Right atrium auricular region (tissue), 2 donors: ENCODE measurements at places on chromosomes 1 and 21.

DNA sequence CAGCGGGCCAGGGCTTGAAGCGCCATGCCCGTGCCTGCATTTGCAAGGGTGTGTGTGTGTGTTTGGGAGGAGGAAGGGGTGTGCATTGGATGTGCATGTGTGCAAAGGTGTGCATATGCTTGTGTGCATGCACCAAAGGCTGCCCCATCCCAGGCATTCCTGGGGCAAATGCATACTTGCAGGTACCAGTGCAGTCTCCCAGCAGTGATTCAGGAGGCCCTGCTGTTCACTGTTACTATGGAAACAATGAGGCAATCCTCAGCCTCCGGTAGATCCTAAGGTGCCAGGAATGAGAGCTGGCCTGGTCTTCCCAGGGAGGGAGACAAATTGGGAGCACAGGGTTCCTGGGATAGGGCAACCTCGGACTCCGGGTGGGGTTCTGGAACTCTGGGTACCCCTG is 7.5 kb upstream of the FNDC5 start:
- no peak for DNase-seq

- no peak for DNase-seq
Observed at GRCh38 chr1:196515904-196516303, 92.3 kb downstream of the KCNT2 start.

DNA sequence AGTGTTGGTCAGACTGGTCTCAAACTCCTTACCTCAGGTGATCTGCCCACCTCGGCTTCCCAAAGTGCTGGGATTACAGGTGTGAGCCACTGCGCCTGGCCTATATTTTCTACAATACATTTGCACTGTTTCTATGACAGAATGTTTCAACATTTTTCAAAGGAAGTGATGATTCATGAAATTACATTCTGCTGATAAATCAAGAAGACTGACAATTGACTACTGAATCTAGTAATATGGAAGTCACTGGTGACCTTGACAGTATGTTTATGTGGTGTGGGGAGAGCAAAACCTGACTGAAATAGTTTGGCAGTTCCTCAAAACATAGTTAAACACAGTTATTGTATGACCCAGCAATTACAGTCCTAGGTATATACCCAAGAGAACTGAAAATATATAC is 18.1 kb downstream of the LRIF1 start:
- no peak for DNase-seq

- DNase-seq, result no peak
Observed at GRCh38 chr1:3183411-3183810, 114.4 kb downstream of the PRDM16 start.

DNA sequence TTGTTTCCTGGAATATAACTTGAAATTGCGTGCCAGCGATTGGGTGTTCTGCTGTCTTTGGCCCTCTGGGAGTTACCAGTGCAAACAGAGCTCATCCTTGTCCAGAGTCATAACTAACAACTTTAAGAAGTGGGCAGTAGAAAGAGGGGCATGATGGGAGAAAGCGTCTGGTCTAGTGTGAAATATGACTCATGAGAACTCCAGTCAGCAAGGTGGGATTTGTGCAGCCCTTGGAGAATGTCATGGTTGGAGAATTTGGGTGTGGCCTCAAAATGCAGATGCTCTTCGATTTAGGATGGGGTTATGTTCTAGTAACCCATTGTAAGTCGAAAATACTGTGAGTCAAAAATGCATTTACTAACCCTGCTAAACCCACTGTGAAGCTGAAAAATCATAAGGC is 12.9 kb downstream of the ATP1B1 start:
- no peak for DNase-seq

DNA sequence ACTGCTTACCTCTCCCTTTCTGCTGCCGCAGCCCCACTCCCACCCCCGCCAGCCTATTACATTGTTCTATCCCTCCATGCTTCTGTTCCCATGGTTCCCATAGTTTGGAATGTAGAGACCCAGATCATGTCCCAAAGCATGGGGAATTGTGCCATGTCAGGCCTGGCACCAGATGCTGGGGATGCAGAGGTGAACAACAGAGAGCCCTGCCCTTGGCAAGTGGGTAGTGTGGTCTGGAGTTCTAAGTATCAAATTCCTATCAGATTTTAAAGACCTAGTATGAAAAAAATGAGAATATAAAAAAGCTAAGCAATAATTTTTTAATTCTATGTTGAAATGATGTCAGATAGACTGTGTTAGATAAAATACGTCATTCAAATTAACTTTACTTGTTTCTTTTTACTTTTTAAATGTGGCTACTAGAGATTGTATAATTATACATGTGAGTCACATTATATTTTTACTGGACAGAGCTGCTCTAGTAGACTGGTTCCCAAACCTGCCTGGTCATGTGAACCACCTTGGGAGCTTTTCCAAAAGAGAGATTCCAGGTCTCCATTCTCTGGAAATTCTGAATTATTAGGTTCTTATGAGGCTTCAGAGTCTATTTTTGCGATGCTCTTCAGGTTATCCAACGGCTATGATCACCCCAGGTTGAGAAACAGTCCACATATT is 113.0 kb upstream of the DAB1 start:
- no peak for DNase-seq

DNA sequence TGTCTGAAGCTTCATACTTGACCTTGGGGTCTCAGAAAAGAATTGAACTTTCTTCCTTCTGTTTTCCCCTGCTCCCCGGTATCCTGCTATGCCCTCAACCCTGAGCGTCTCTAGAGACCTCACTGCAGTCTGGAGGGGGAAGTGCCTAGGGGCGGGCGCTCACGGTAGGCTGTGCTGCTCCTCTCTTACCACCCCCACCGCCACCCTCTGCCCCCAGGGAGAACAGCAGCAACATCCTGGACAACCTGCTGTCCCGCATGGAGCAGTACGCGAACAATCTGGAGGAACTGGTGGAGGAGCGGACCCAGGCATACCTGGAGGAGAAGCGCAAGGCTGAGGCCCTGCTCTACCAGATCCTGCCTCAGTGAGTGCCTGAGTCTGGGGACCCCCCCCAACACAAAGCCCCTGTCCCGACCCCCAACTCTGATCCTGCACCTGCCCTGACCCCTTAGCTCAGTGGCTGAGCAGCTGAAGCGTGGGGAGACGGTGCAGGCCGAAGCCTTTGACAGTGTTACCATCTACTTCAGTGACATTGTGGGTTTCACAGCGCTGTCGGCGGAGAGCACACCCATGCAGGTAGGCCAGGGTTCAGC is 10.3 kb downstream of the NPR1 start:
- DNase-seq, result no peak

GRCh38 chr1:3524556-3525203 is 70.2 kb downstream of the ARHGEF16 start:
- DNase-seq, result no peak

GRCh38 chr1:36583980-36584782 is 101.5 kb upstream of the CSF3R start:
- no peak for DNase-seq

- DNase-seq, result no peak
Observed at GRCh38 chr1:244849189-244849866, 13.9 kb downstream of the COX20 start.

DNA sequence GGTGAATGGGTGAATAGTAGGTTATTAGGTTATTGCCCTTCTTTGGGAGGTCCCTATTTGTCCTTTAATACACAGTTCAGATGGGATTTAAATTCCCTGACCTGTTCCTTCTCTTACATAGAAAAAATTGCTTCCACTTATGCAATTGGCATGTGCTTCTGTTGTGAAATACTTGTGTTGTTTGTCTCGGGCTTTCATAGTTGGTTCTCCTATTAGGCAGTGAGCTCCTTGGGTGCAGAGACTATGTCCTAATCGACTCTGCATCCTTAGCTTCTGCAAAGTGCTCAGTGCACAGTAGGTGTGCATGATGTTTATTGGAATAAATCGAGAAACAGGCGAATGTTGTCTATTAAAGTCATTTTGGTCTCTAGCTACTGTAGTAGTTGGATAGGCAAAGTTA is 1.3 kb upstream of the PDE4B start:
- no peak for DNase-seq

DNA sequence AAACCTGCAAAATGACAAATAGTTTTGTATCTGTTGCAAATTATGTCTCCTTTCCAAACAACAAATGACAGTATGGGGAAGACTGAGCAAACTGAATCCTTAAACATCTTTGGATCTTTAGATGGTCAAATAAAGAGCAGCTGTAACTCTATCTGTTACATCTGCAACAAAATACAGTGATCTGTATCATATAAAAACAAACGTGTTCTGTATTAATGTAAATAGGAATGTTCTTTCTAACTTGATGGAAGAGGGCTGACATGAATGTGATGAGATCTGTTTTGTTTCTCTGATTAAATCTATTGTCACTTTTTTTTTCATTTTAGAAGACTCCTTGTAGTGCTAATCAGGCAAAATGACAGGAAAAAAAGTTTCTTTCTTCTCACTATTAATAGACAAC is 159.5 kb downstream of the GPATCH2 start:
- DNase-seq, result no peak

- DNase-seq, result no peak
Observed at GRCh38 chr1:248842781-248843331, 4.8 kb downstream of the ZNF672 start.

- DNase-seq, result no peak
Observed at GRCh38 chr1:87899746-87900145, 571.1 kb downstream of the LMO4 start.

GRCh38 chr21:24224422-24224821 is 1382.9 kb downstream of the MRPL39 start:
- no peak for DNase-seq

- DNase-seq, result peak; percentile 86
Observed at GRCh38 chr1:45550401-45551351, at the start of gene AKR1A1. TSS of gene AKR1A1 (plus strand) at chr1:45550826. CDS start at chr1:45561795, 10,969 bp downstream.

DNA sequence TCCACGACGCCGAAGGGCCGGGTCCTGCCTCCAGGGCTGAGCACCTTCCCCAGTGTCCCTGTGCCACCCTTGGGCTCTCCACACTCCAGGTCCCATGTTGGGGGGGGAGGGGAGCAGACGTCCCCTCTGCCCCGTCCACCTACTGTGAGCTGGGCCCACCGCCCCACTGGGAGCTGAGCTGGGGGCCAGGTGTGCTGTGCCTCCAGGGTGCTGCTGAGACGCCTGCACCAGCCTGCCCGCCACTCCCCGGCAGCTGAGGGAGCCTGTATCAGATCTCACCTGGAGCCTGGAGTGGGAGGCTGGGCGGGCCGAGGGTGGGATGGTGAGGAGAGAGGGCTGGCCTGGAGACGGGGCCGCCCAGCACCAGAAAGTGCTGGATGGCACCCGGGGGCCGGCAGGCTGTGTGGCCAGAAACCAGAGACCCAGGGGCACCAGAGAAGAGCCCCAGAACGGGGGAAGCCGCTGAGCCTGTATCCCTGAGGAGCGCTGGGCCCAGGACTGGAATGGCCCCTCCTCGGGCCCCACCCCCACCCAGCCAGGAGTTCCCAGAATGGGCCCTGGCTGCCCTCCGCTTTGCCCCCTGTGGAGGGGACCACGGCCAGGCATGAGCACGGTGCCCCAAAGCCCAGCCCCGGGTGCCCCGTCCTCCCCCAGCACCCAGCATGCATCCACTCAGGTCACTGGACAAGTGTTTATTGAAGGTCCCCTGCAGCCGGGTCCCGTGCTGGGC is 3.4 kb downstream of the TNFRSF18 start:
- DNase-seq, result no peak

DNA sequence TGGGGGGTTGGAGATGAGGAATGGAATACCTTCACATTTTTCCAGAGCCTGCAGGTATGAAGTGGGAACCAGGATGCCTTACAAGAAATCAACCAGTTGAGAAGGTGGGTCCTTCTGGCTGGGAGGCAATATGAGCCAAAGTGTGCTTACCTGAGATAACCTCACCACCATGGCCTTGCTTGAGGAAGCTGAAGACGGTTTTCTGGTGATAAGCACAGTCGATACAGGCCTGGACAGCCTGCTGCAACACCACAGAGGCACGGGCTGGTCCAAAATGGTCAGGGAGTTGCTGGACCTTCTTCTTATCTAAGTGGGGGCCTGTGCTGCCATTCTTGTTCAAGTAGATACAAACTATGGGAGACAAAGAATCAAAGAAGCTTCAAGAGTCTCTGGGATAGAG is 27.0 kb upstream of the SLFNL1 start:
- DNase-seq, result no peak

- no peak for DNase-seq
Observed at GRCh38 chr21:17900281-17900989, 81.3 kb upstream of the C21orf91 start.

DNA sequence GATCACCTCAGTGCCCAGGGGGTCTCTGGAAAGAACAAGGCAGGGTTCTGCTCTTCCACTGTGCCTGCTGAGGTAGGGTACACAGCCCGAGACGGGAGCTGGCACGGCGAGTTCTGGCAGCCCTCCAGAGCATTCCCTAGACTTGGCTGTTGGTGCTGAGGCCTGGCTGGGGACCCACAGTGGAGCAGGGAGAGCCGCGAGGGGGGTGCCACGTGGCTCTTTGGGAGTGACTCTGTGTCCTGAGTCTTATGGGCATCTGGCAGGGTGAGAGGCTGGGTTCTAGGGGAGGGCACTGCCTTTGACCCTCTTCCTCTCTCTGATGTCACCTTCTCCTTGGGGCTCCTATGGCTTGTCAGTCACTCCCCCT is 336.4 kb downstream of the CAMTA1 start:
- DNase-seq, result no peak

GRCh38 chr1:192726820-192727504 is 81.9 kb upstream of the RGS2 start:
- no peak for DNase-seq

- no peak for DNase-seq
Observed at GRCh38 chr1:54945393-54945936, 35.0 kb upstream of the TMEM61 start.

DNA sequence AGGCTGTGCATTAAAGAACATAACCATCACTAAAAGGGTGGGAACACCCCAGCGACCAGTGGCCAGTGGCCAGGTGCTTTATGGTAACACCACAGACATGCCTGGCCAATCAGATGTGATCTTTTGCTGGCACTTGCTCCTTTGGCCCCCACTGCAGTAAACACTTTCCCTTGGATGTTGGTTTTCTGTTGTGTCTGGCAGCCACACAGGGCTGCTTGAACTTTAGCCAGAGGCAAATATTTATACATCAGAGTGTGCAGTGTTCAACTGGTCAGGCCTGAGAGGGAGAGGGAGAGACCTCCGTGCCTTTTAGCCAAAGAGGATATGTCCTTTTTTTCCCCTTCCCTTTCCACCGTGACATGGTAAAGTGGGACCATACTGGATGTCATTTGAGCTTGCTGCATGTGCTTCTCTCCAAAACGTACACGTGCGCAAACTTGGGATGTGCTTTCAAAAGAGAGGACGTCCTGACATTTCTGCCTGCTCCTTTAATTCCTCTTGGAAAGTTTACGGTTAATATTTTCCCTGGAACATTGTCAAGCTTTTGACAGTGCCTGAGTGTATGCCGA is 101.2 kb downstream of the NFIA start:
- no peak for DNase-seq

GRCh38 chr1:225596736-225597135 is 56.2 kb downstream of the ENAH start:
- no peak for DNase-seq

GRCh38 chr1:26060832-26061574 is 6.4 kb downstream of the TRIM63 start:
- DNase-seq, result no peak

GRCh38 chr1:225691377-225691776 is 38.5 kb upstream of the ENAH start:
- peak; percentile 36 for DNase-seq

GRCh38 chr1:39214714-39214997 is 10.2 kb downstream of the MACF1 start:
- DNase-seq, result no peak
